ENCODE measurements at places on chromosomes 3 and 15. TPM values are rescaled to one million over a fixed set of nuclear protein-coding genes. Genes with fewer than 3 reads are reported as not detected.

Gene MDFIC2
- total RNA-seq = not detected

Gene SEC22A
- 18.8 TPM for total RNA-seq

Gene FETUB
- total RNA-seq = not detected

Gene SPINK8
- not detected for total RNA-seq

Gene TICRR
- 42.1 TPM for total RNA-seq

DNA sequence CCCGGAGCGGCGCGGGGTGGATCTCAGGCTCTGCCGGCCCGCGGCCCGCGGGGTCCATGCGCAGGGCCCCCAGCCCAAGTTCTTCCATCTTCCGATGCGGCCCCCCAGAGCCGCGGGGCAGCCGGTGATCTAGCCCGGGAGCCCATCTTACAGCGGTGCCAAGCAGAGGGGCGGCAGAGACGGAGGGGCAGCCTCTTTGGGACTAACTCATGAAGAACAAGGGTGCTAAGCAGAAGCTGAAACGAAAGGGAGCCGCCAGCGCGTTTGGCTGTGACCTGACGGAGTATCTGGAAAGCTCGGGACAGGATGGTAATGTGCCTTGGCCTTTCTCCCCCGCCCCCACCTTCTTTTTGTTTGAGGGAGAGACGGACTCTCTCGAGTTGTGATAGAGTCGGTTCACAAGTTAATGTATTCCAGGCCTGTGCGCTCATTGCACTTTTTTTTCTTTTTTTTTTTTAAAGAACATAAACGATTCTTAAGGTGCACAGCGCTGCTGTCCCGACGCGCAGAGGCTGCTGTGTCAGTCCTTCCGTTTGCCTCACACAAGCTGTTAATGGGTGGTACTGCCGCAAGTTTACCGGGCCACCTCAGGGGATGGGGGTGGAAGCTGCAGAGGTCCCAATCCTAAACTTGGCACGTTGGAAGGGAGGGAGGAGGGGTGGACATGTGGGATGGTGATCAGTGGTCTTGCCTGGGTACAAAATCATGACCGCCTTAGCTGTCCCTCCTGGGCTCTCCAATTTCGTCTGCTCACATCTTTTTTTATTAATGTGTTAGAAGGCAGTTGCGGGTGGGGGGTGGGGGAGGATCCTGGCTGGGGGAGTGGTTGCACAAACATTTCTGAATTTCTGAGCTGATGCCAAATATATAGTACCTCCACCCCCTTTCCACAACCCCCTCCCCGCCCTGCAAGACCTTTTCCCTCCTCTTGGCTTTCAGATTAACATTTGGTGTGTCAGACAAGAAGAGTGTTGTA, 801 bp downstream of the ARHGAP31 start:
- H3K4me1 ChIP-seq = peaks cover 56% of the 10 kb centered on the region
- peaks cover 8% of the 10 kb centered on the region for H3K27me3 ChIP-seq
- H3K36me3 ChIP-seq = no peaks in the 10 kb centered on the region
- H3K27ac ChIP-seq = peak overlapping the region; percentile 93
- peak overlapping the region; percentile 92 for H3K4me3 ChIP-seq
- peak; percentile 71 for DNase-seq

DNA sequence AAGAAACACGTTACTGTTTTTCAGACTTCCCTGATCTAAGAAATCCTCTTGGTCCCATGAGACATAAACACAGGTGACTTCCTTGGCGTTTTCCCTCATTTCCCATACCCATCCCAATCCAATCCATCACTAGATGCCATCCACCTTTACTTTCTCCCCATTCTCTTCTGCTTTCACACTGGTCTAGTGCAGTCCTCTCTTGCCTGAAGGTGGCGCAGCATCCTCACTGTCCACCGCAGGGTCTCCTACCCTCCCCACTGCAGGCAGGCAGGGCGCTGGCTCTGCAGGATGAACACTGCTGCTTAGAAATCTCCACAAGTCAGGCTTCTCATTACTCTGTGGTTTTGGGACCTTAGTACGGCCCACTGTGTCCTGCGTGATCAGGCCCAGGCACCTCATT, 58.2 kb downstream of the RAB7A start:
- DNase-seq = no peak
- H3K36me3 ChIP-seq = no peaks in the 10 kb centered on the region
- H3K4me3 ChIP-seq = no peak overlapping the region
- peaks cover 77% of the 10 kb centered on the region for H3K4me1 ChIP-seq
- peak overlapping the region; percentile 74 for H3K27ac ChIP-seq

- no peak overlapping the region for H3K27ac ChIP-seq
- no peak overlapping the region for H3K4me3 ChIP-seq
- no peaks in the 10 kb centered on the region for H3K27me3 ChIP-seq
- DNase-seq = no peak
- peaks cover 22% of the 10 kb centered on the region for H3K36me3 ChIP-seq
- peaks cover 7% of the 10 kb centered on the region for H3K4me1 ChIP-seq
Measured at GRCh38 chr15:77475001-77475400, 54.3 kb downstream of the HMG20A start.

DNA sequence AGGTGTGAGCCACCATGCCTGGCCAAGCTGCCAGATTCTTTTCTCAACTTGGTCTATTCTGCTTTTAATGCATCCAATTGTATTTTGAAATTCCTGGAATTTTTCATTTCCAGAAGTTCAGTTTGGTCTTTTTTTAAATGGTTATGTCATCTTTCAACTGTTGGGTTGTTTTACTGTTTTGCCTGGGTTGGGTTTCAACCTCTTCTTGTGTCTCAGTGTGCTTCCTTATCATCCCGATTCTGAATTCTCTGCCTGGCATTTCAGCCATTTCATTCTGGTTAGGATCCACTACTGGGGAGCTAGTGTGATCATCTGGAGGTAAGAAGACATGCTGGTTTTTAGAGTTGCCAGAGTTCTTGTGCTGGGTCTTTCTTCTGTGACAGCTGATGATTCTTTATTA, 61.5 kb downstream of the LRRC49 start:
- DNase-seq = no peak
- no peaks in the 10 kb centered on the region for H3K4me1 ChIP-seq
- H3K4me3 ChIP-seq = no peak overlapping the region
- peaks cover 47% of the 10 kb centered on the region for H3K27me3 ChIP-seq

- H3K27ac ChIP-seq = no peak overlapping the region
- H3K4me3 ChIP-seq = no peak overlapping the region
- H3K36me3 ChIP-seq = peaks cover 7% of the 10 kb centered on the region
Measured at GRCh38 chr15:30929064-30929669, 25.5 kb downstream of the FAN1 start.

DNA sequence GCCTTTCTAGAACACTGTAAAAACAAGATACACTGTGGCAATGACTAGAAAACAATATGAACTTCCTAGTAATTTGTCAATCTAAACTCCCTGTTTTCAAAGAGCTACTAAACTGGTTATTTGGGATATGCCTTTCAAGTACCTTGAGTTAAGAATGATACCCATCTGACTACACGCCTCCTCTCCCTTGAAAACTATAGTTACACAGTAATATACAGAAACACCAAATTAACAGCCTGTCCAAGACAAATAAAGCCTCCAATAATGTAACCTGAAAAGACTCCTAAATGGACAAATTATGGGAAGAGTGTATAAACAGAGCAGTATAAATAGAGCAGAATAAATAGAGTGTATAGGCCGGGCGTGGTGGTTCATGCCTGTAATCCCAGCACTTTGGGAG, 70.1 kb downstream of the SMARCC1 start:
- peaks cover 13% of the 10 kb centered on the region for H3K36me3 ChIP-seq
- no peak overlapping the region for H3K4me3 ChIP-seq
- no peak for DNase-seq
- H3K27ac ChIP-seq = no peak overlapping the region

GRCh38 chr15:87954793-87955192, 301.7 kb downstream of the NTRK3 start:
- no peak overlapping the region for H3K4me3 ChIP-seq
- no peak for DNase-seq
- H3K4me1 ChIP-seq = no peaks in the 10 kb centered on the region
- H3K27ac ChIP-seq = no peak overlapping the region
- H3K36me3 ChIP-seq = no peaks in the 10 kb centered on the region

- peaks cover 10% of the 10 kb centered on the region for H3K4me1 ChIP-seq
- H3K27ac ChIP-seq = peak overlapping the region; percentile 3
- H3K36me3 ChIP-seq = no peaks in the 10 kb centered on the region
- H3K4me3 ChIP-seq = no peak overlapping the region
Measured at GRCh38 chr3:143139762-143140161, 20.2 kb downstream of the CHST2 start.

DNA sequence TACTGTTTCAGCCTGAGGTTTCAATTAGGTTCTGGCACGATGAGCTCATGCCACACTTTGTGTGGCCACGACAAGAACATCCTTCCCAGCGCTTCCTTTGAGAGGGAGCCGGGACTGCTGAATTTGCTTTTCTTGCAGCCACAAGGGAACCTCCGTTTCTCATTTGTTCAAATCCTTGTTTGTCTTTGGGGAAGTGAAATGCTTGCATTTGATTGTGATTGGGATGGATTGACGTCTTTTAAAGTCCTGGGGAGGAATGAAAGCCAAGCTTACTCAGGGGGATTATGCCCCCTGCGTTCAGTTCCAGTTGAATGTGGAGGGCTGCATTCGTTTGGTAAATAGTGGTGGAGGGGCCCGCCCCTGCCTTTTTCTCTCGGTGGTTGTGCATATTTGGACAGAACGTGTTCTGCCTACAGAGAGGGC, 277.6 kb downstream of the THSD4 start:
- DNase-seq = no peak
- H3K36me3 ChIP-seq = no peaks in the 10 kb centered on the region
- H3K4me3 ChIP-seq = no peak overlapping the region
- H3K4me1 ChIP-seq = peaks cover 5% of the 10 kb centered on the region
- no peak overlapping the region for H3K27ac ChIP-seq

DNA sequence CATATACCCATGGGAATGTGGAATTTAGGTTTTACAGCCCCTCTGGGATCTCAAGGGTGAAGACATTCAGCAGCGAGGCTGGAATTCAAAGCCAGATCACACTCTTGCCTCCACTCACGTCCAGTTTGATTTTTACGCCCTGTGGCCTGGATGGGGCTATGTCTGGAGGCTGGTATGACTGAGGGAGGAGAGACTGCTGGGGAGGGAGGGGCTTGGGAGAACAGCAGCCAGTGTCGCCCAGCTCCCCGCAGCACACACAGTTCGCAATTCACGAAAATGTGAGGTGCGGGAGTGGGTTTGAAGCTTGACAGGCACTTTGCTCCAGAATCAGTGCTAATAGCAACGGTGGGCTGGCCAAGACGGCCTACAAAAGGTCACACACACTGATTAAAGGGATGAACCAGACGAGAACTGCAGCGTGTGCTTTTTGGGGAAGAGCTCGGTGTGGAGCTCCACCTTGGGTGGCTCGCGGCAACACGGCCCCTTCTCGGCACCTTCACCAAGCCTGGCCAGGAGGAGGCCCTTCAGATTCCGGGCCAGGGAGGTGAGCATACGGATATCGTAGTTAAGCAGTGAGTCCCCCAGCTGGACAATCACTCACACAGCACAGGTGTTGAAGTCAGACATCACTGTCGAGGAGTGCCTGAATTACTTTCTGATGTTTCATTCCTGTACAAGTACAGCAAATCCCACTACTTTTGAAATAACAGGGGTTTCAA, 16.4 kb downstream of the EHD4 start:
- no peaks in the 10 kb centered on the region for H3K36me3 ChIP-seq
- no peak overlapping the region for H3K4me3 ChIP-seq
- peaks cover 7% of the 10 kb centered on the region for H3K4me1 ChIP-seq
- DNase-seq = no peak
